ENCODE measurements at places on chromosomes 1 and 21.

GRCh38 chr1:107359472-107360241, 218.8 kb downstream of the NTNG1 start:
- DNase-seq, result no peak

- DNase-seq, result no peak
Observed at GRCh38 chr1:91412371-91412770, 7.7 kb upstream of the HFM1 start.

- no peak for DNase-seq
Observed at GRCh38 chr1:97488530-97488929, 432.3 kb downstream of the DPYD start.

- no peak for DNase-seq
Observed at GRCh38 chr1:2557482-2558400, 1.6 kb downstream of the TNFRSF14 start.

DNA sequence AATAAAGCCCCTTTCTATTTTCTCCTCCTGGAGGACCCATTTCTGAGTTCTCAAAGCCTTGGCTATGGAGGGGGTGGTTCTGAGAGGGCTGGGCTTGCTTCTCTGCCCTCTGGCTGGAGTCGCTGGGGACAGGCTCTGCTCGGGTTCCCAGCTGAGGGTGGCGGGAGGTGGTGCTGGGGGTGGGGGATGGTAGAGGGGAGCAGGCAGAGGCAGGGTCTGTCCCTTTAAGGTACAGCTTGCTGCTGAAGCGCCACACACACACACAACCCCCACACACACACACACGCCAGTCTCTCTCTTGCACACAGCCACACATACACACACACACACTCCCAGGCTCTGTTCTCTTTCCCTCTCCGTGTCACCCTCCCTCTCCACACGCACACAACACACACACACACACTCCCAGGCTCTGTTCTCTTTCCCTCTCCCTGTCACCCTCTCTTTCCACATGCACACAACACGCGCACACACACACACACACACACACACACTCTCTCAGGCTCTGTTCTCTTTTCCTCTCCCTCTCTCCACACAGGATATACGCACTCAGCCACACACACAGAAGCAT, 69.8 kb upstream of the SSBP3 start:
- DNase-seq, result no peak

DNA sequence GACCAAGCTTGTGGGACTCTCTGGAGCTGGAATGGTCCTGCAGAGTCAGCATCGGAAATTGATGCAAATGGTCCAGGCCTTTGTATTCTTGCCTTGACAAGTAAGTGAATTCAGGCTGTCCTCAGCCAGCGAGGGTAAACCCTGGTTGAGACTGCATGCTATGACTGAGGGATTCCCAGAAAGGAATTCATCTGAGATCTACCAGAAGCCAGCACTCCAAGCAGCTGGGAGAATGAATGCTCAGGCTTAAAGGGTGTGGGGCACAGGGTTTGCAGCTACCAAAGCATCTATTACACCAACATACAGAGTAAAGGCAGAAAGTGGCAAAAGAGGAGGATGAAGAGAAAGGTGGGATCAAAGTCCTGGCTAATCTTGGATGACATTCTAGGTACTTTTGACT, 257.0 kb upstream of the LYPLAL1 start:
- DNase-seq, result no peak

- no peak for DNase-seq
Observed at GRCh38 chr1:237570530-237570929, 320.2 kb downstream of the ZP4 start.

DNA sequence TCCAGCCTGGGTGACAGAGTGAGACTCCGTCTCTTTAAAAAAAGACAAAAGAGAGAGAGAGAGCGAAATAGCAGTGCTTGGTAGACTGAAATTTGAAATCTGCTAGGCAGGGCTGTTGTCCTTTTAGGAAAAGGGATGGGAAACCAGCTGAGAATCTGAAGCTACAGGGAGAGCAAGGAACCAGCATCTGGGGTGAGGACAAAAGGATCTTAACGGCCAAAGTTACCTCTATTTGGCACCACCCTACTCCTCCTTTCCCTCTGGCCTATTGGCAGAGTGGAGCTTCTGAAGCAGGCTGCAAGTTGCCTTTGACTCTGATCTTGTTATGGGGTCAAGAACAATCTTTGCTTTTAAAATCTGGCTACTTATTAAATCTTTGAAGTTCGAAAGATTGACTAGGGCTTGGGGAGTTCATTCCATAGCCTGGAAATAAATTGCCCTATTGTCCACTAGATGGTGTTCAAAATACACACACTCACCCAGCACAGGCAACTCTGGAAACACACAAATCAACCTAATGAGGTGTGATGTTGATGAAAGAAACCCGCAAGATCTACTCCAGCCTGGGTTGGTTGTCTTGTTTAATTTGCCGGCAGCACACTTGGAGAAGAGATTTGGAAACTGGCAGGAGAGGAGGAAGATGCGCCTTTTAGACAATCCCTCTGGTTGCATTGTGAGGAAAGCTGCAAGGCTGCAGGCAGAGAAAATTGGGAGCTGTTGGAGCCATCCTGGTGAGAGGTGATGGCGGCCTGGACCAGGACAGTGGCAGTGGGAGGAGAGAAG, 16.5 kb upstream of the PARP1 start:
- no peak for DNase-seq

GRCh38 chr21:38838598-38839327, 33.0 kb downstream of the ETS2 start:
- DNase-seq, result no peak

DNA sequence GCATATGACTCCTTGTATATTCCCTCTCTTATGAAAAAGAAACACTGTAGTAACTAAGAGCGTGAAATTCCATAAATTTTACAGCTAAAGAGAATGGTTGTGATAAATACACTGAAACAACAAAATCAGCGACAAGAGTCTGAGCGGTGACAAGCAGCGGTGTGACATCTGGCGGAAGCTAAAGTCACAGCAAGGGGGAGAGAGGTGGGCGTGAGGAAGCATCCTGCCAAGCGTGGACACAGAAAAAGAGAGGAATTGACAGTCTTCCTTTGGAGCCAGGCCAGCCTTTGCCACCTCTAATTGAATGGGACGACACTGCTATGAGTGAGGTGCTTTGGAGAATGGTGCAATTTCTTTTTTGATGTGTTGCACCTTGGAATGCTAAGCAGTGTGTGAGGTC, 25.9 kb downstream of the PSMB2 start:
- no peak for DNase-seq

GRCh38 chr1:209840611-209841010, 12.8 kb downstream of the UTP25 start:
- DNase-seq, result no peak

DNA sequence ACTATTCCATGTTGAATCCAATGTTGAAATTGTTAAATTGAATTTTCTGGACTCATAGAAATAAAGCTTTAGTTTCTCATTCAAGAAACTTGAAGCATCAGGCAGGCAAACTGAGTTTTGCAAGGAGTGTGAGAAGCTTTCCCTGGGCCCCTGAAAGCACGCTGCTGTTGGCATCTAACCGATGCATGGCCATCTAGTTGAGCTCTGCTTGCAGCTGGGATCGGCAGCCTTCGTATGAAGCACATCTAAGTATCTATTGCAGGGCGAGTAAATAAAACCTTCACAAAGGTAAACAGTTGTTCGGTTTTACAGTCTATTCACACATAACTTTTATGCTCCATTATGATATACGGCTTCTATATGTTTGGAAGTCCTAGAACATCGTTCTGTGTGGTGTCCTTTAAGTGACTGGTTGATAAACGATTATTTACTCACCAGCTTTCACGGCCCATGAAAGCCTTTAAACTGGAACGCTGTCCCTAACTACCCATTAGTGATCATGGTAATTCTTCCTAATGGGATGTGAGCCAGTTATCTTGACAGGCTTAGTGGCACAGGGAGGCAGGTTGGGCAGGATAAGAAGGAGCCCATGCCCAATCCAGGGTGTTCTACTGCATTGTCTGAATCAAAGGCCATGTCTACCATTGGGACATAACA, 71.7 kb downstream of the SEC16B start:
- DNase-seq, result no peak

DNA sequence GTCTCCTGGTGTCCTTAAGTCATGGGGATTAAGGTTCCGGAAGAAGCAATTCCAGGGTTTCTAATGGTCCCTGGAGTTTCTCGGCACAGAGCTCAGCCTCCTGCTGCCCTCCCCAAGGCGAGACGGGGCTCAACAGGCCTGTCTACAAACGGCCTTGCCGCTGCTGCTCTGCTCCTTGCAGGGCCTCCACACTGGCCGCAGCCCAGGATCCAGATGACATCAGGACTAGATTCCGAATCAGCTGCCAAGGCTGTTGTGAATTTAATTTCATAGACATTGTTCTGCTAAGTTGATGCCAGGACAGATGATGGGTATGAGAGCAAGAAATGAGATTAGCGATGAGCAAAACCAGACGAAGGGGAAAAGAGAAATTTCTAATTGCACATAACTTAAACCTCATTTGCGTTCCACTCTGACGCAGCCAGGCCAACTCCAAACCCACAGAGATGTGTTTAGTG, 103.6 kb upstream of the BACE2 start:
- DNase-seq, result no peak

DNA sequence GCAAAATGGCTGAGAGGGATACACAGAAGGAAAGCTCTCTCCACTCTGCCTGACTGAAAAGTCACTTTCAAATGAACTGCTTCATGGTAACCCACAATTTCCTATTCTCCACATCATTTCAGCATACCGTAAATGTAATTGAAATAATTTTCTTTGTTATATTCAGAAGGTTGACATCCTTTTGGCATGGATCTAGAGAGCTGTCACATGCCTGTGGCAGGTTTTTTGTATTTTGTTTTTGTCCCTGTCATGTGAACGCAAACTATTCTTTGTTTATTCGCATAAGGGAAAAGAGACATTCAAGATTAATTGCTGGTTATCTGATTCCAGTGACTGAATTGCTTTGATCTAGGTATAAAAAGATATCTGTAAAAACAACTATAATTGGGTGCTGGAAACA, 1808.1 kb downstream of the NCAM2 start:
- DNase-seq, result no peak

- no peak for DNase-seq
Observed at GRCh38 chr1:2049225-2049717, 940 bp upstream of the PRKCZ start.

- peak; percentile 19 for DNase-seq
Observed at GRCh38 chr1:107057197-107058133, 991 bp downstream of the PRMT6 start.

- DNase-seq, result peak; percentile 80
Observed at GRCh38 chr1:235650341-235651169, 971 bp upstream of the GNG4 start.

DNA sequence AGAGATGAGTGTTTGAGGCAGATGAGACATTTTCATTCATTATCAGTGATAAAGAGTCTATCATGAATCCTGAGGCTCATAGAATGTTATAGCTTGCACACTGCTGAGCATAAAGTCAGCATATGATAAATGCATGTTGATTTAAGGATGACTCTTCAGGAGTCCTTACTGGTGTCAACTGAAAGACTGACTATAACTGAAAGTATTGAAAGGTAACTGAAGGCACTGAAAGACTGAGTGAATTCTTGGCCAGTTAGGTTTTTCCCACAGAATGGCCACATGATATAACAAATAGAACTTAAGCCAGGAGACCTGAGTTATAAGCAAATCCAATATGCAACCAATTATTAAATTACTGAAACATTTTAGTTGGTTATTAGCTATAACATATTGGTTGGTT, 69.0 kb upstream of the HSD17B7 start:
- DNase-seq, result no peak

DNA sequence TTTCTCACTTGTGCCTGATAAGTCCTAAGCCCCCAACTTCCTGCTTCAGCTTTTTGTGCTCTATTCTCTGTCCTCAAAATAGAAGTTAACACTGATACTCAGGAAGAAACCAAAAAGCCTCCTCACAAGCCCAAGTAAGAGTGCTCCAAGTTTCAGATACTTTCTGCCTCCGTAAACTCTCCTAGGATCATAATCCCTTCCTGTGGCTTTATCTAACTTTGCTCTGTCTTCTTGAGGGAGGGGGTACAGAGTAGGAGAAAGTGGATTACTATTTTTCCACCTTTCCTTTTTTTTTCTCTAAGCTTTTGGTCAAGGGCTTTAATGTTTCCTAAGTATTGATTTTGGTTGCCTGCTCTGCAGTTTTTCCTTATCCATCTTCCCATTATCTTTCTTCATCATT, 54.6 kb downstream of the DPH5 start:
- no peak for DNase-seq
